Stimulated activated CD8-positive, alpha-beta memory T cell treated with anti-CD3 and anti-CD28 coated beads, Interleukin-15, amount 100 ng/mL, for 48 hours (primary cell): ENCODE measurements at places on chromosomes 4 and X.

DNA sequence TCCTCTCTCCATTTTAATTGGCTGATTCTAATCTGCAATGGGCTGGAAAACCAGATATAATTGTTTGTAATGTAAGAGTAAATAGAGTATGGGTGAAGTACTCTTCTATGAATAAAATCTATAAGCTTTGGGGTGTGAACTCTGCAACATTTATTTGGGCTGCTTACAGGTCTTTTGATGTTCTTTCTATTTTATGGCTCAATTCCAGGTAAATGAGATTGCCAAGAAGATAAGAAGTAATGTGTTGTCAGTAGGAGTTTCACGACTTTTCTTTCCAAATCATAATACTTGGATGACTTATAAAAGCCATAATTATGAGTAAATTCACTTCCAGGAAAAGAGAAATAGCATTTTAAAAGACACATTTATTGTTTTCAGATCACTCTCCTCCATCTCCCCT, 103.5 kb downstream of the FMR1NB start:
- DNase-seq: no peak

- no peak for DNase-seq
Measured at GRCh38 chr4:85430697-85431096, 44.3 kb upstream of the ARHGAP24 start.

GRCh38 chrX:66045894-66046293, 6.0 kb upstream of the VSIG4 start:
- no peak for DNase-seq

DNA sequence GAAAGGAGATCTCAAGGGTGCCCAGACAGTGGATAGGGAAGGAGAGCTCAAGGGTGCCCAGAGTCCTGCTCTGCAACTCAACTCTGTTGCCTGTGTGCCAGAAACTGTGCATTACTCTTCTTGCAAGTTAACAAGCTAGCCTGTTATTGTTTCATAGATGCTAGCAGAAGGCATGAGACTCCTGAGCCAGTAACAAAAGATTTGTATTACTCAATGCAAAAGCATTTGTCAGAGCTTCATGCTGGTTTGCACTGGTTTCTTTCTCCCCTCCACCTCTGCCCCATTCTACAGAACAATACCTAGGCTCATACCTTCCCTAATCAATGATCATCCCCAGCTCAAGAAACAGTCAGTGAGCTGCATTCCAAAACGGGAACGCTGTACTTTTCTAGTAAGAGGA, 124.5 kb upstream of the NEIL3 start:
- no peak for DNase-seq

GRCh38 chrX:69429339-69430015, 74.6 kb upstream of the NALF2 start:
- DNase-seq: no peak

DNA sequence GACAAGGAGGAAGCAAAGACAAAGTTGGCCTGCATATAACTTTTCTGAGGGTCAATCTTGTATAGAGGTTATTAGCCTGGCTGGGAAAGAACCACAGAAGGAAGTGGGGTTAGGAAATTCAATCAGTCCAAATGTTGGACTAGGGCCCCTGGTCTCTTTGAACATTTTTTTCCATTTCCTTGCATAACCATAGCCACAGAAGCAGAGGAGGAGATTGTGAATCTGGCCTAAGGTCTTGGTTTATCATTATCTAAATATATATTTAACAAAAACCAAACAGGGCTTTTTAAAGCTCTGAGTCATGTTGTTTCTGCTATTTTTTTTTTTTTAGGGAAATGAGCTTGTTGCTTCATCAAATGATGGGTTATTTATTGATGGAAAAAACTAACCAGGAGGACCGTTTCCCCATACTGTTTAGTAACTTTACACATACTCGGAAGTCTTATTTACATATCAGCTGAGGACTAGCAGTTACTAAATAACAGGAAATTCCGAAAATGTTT, 97.7 kb upstream of the ACSL4 start:
- DNase-seq: no peak

GRCh38 chrX:140099221-140099620, 133.9 kb upstream of the CXorf66 start:
- no peak for DNase-seq

GRCh38 chrX:129323115-129323514, 200.2 kb downstream of the SMARCA1 start:
- no peak for DNase-seq
